ENCODE measurements at places on chromosomes 1 and 21. TPM values are rescaled to one million over a fixed set of nuclear protein-coding genes. Genes with fewer than 3 reads are reported as not detected.
A peak's percentile ranks its signal among the peaks of the same experiment; 100 is the strongest.

Gene NBPF1
- total RNA-seq, result 1.9 TPM

Gene PPFIA4
- 16.7 TPM for total RNA-seq

Gene C4BPB
- total RNA-seq, result 0.24 TPM

Gene ATP5PO
- 210 TPM for total RNA-seq

Gene FAM3B
- total RNA-seq, result not detected

Gene CYP4X1
- total RNA-seq, result not detected

GRCh38 chr1:217622042-217622441 is 8.8 kb downstream of the GPATCH2 start:
- H3K4me3 ChIP-seq, result no peak overlapping the region
- H3K27ac ChIP-seq, result no peak overlapping the region
- DNase-seq, result no peak
- H3K36me3 ChIP-seq, result peaks cover 19% of the 10 kb centered on the region

- no peak for DNase-seq
- peaks cover 1% of the 10 kb centered on the region for H3K36me3 ChIP-seq
- peaks cover 28% of the 10 kb centered on the region for H3K4me1 ChIP-seq
- no peaks in the 10 kb centered on the region for H3K27me3 ChIP-seq
- H3K4me3 ChIP-seq, result no peak overlapping the region
Observed at GRCh38 chr1:12591267-12591938, 26.6 kb downstream of the DHRS3 start.

GRCh38 chr1:36560621-36561360 is 78.1 kb upstream of the CSF3R start:
- peaks cover 2% of the 10 kb centered on the region for H3K27me3 ChIP-seq
- DNase-seq, result no peak
- H3K27ac ChIP-seq, result no peak overlapping the region
- H3K36me3 ChIP-seq, result no peaks in the 10 kb centered on the region
- no peaks in the 10 kb centered on the region for H3K4me1 ChIP-seq

DNA sequence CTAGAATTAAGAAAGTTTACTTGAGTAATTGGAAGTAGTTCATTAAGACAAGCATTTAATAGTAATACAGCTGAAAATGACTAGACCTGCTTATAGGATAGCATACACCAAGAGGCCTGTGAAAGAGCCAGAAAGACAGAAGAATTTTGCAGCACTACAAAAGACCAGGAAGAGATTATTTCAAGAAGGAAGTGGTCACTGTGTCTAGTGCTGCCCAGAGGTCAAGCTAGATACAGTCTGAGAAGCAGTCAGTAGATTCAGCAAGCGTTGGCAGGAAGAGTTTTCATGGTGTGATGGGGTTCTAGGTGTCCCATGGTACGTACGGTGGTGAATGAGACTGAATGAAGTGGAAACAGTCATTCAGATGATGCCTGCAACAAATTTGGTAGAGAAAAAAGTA is 31.5 kb downstream of the RGS8 start:
- no peaks in the 10 kb centered on the region for H3K36me3 ChIP-seq
- no peak overlapping the region for H3K4me3 ChIP-seq
- no peak overlapping the region for H3K27ac ChIP-seq
- H3K4me1 ChIP-seq, result peaks cover 6% of the 10 kb centered on the region
- no peaks in the 10 kb centered on the region for H3K27me3 ChIP-seq
- DNase-seq, result no peak

- H3K4me3 ChIP-seq, result no peak overlapping the region
- H3K4me1 ChIP-seq, result no peaks in the 10 kb centered on the region
- no peak for DNase-seq
- no peak overlapping the region for H3K27ac ChIP-seq
- H3K27me3 ChIP-seq, result peaks cover 4% of the 10 kb centered on the region
Observed at GRCh38 chr21:14414932-14415508, 32.1 kb upstream of the HSPA13 start.

DNA sequence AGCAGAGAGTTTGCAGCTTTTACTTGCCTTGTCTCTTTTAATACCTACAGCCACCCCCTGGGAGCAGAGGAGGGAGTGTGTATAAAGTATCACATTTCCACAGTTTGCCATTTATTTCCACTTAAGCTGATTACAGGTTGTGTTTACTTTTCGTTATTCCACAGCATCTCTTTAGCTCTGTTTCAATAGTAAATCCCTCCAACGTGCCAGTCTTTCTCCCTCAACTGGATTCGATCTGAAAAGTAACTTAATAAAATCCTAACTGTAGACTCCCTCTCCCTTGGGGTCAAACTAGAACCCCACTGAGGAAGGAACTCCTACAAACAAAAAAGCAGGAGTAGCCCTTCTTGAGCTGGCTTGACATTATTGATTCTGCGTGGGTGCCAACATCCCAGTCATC is 3.1 kb upstream of the FCGR2A start:
- H3K27me3 ChIP-seq, result peaks cover 7% of the 10 kb centered on the region
- no peak overlapping the region for H3K4me3 ChIP-seq
- no peaks in the 10 kb centered on the region for H3K36me3 ChIP-seq
- no peak overlapping the region for H3K27ac ChIP-seq
- no peak for DNase-seq

DNA sequence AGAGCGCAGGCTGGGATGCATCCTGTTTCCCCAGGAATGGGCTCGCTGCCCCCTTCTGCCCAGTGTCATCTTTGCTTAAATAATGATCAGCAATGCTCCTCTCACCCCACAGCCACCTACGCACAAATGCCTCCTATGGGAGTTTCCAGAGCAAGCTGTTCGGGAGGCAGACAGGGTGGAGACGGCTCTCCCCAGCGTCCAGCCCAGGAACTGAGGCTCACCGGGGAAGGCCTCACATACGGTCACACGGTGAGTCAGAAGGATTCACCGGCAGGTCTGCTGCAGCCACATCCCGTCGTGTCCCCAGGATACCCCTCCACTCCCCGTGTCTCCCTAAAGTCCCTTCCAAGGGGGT is 40.3 kb upstream of the RUNX3 start:
- H3K4me3 ChIP-seq, result no peak overlapping the region
- DNase-seq, result no peak
- peaks cover 63% of the 10 kb centered on the region for H3K4me1 ChIP-seq
- peaks cover 6% of the 10 kb centered on the region for H3K36me3 ChIP-seq
- no peak overlapping the region for H3K27ac ChIP-seq

DNA sequence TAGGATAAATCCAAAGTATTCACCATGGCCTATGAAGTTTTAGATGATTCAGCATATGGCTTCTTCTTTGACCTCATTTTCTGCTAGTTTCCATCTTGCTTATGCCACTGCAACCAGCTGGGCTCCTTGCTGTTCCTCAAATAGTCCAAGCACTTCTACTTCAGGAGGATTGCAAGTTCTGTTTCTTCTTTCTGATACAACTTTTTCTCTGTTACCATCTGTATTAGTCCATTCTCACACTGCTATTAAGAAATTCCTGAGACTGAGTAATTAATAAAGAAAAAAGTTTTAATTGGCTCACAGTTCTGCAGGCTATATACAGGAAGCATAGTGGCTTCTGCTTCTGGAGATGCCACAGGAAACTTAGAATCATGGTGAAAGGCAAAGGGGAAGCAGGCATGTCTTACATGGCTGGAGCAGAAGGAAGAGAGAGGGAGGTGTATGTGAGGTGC is 20.3 kb downstream of the PTGS2 start:
- H3K36me3 ChIP-seq, result no peaks in the 10 kb centered on the region
- no peak overlapping the region for H3K27ac ChIP-seq
- no peak overlapping the region for H3K4me3 ChIP-seq
- DNase-seq, result no peak
- no peaks in the 10 kb centered on the region for H3K4me1 ChIP-seq
- peaks cover 4% of the 10 kb centered on the region for H3K27me3 ChIP-seq

DNA sequence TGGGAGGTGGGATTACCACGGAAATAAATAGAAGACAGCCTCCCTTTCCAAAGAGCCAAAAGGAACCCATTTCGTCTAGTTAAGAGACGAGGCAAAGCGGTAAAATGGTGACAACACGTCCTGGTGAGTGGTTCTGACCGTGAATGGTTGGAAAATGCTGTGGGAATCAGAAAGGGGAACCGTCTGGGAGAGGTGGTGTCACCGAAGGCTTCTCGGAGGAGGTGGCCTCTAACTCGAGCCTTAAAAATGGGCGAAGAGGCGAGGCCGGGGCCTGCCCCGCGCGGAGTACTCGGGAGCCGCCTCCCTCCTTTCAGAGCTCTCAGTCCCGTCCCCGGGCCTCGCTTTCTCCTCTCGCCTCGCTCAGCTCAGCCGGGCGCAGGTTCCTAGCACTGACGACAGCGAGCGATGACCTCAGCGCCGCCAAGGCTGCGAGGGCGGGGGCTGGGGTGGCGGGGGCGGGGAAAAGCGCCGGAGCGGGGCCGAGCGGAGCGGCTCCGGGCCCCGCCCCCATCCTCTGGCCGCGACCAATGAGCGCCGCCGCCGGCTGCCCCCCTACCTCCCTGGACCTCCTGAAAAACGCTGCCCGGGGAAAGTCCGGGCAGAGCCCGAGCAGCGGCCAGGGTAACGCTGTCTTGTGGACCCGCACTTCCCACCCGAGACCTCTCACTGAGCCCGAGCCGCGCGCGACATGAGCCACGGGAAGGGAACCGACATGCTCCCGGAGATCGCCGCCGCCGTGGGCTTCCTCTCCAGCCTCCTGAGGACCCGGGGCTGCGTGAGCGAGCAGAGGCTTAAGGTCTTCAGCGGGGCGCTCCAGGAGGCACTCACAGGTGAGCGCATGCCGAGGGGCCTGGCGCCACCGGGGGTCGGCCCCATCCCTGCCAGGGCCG is at the start of gene BTG2:
BTG2 (plus strand) TSS at position 601 of the 890 bp plus-strand sequence; CDS start at position 689, 88 bp downstream.
- H3K27ac ChIP-seq, result peak within 1 kb of the TSS; percentile 98
- peak within 1 kb of the TSS; percentile 92 for H3K4me3 ChIP-seq
- DNase-seq, result peak; percentile 95
- peaks cover 51% of the 10 kb centered on the region for H3K4me1 ChIP-seq
- no peaks in the 10 kb centered on the region for H3K27me3 ChIP-seq

- no peaks in the 10 kb centered on the region for H3K4me1 ChIP-seq
- H3K27me3 ChIP-seq, result no peaks in the 10 kb centered on the region
- H3K27ac ChIP-seq, result no peak overlapping the region
- peaks cover 19% of the 10 kb centered on the region for H3K36me3 ChIP-seq
Observed at GRCh38 chr1:226149806-226150205, 36.7 kb downstream of the ACBD3 start.

DNA sequence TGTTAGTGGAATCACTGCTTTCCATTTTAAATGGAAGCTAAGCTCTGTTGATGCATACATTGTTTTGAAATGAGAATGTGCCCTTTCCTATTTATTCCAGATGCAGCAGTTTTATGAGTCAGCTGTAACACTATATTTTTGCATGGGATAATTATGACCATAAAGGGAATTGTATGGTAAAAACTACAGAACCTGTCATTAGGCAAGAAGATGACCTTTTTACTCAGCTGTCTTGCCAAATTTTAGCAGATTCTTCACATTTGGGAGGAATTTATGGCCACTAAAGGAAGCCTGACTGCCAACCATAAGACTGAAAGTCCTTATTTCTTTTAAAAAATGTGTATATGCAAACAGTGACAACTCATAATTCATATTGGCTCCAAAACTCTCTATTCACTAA is 356.3 kb upstream of the PRMT6 start:
- H3K27me3 ChIP-seq, result no peaks in the 10 kb centered on the region
- DNase-seq, result no peak
- H3K36me3 ChIP-seq, result no peaks in the 10 kb centered on the region
- no peak overlapping the region for H3K27ac ChIP-seq
- H3K4me1 ChIP-seq, result no peaks in the 10 kb centered on the region

DNA sequence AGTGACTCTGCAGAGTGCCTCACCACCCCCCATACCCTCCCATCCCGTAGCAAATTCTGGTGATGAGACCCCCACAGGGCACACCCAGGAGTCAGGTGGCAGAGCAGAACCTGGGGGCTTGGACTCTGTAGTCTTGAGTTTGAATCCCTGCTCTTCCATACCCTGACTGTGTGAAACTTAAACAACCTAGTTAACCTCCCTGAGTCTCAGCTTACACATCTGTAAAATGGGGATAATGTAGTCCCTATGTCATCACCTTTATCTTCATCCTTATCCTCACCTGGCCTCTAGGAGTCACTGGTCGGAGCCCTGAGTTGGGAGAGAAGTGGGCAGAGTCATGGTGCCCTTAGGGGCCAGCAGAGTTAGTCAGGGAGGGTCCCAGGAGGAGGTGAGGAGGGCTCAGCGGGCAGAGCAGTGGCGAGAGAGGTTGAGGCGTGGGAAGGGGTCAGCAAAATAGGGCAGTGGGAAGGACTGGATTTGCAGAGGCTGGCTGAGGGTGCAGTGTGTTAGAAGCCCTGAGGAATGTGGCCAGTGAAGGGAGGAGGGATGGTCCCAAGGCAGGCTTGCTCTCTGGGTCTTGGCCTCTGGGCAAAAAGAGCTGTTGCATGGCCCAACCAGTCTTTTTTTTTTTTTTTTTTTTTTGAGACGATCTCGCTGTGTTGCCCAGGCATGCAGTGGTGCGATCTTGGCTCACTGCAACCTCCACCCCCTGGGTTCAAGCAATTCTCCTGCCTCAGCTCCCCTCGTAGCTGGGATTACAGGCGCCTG is 18.6 kb downstream of the C1orf167 start:
- no peak overlapping the region for H3K27ac ChIP-seq
- no peaks in the 10 kb centered on the region for H3K27me3 ChIP-seq
- no peaks in the 10 kb centered on the region for H3K36me3 ChIP-seq
- H3K4me3 ChIP-seq, result no peak overlapping the region

- DNase-seq, result no peak
- no peaks in the 10 kb centered on the region for H3K4me1 ChIP-seq
- H3K27me3 ChIP-seq, result no peaks in the 10 kb centered on the region
- peaks cover 28% of the 10 kb centered on the region for H3K36me3 ChIP-seq
Observed at GRCh38 chr1:180188684-180189175, 34.1 kb downstream of the QSOX1 start.

GRCh38 chr1:107966550-107966949 is 1.6 kb upstream of the VAV3 start:
- no peak for DNase-seq
- no peak overlapping the region for H3K27ac ChIP-seq

DNA sequence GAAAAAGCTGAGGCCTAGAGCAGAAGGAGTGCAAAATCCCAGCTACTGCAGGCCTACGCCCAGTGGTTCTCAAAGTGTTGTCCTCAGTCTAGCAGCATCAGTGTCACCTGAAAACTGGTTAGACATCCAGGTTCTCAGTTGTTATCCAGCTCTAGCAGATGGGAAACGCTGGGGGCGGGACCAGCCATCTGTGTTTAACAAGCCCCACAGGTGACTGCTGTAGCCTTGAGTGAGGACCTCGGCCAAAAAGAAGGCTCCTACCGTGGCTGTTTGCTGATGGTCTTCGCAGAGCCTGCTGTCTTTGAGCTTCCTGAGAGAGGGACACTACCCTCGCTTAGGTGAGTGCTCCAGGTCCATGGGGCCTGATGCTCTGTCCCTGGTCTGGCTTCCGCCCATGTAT is 69.7 kb downstream of the LRRN2 start:
- H3K27me3 ChIP-seq, result no peaks in the 10 kb centered on the region
- no peak overlapping the region for H3K27ac ChIP-seq
- no peak overlapping the region for H3K4me3 ChIP-seq
- no peaks in the 10 kb centered on the region for H3K4me1 ChIP-seq

DNA sequence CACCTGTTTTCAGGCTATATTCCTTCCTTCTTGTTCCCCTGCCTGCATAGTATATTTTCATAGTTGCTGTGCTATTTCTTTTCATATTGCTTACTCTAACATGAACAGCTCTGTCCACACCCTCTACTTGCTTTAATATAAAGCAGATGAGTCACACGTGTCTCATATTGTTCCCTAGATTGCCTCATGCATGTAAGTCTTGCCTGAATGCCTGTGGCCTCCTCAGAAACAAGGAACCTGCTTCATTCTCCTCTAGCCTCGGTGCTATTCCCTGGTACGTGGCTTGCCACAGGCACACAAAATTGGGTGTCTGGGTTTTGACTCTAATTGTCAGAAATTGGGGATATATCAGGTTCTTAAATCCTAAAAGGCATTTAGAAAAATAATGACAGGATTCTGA is 16.5 kb upstream of the PKP1 start:
- no peaks in the 10 kb centered on the region for H3K36me3 ChIP-seq
- no peaks in the 10 kb centered on the region for H3K4me1 ChIP-seq
- DNase-seq, result peak; percentile 1

All from activated CD4-positive, alpha-beta memory T cell treated with anti-CD3 and anti-CD28 coated beads for 36 hours (primary cell).